ENCODE measurements at places on chromosomes 2 and 18.

DNA sequence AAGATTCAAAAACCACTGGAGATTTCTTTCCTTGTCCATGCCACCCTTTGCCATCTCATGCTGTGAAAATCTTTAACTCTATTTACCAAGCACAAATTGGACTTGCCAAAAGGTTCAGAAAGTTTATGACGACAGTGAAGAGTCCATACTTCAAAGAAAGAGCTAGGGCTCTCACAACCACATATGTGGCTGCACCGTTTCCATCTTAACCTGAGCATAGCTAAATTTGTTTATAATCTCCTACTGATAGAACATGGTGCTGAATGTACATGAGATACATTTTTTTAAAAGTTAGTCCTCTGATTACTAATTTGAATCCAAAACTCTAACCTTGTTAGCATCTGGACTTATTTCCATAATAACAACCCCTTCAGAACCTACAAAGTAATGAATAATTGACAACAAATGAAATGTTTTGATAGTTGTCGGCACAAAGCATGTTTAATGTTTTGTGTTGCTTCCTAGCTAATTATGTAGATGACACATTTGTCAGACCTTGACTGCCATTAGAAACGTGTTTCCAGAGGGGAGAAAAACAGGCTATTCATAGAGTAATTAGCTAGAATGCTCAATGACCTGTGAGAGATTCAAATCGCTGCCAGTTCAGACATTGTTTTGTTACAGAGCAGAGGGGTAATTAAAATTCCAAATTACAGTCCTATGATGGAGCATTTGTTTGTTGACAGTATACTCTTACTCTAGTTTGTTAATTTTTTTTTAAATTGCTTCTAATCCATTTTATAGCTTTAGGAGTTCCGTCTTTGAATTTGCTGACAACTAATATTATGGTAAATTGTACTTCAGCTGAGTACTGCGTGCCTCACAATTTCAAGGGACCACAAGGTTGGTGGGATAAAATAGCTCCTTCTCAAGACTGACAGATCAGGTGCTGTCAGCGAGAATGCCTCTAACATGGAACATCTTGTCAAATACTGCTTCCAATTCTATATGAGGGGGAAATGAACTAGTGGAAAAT is 31.8 kb downstream of the ARHGAP15 start:
- no peak for DNase-seq

DNA sequence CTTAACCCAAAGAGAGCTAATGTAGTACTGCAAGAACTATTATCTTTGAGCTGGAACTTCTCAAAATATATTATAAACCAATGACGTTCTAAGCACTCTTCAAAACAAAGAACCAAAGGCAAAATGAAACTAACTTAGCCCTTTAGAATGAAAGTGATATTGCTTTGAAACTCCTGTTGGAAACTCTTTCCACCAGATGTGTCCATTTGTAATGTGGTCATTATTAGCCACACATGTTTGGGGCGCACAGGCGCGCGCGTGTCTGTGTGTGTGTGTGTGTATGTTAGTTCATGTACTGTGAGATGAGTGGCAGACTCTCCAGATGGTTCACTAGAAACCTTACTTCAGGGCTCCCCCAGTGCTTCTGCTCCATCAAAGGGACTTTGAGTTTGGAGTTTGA is 323.4 kb downstream of the BCL11A start:
- no peak for DNase-seq

DNA sequence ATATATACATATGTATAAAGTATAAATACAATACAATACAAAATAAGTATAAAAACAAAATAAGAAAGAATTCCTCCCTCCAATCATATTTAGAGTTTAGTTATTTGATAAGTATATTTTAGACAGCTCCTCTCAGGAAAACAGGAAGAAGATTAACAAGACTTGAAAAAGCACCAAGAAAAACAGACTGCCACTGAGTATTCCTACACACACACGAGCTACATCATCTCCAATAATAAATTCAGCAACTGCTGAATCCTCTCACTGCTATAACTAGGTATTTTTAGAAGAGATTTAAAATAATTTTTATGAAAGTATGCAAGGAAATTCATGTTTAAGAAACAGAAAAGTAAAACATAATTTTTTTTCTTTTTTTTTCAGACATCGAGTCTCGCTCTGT is 13.0 kb downstream of the LONRF2 start:
- no peak for DNase-seq

DNA sequence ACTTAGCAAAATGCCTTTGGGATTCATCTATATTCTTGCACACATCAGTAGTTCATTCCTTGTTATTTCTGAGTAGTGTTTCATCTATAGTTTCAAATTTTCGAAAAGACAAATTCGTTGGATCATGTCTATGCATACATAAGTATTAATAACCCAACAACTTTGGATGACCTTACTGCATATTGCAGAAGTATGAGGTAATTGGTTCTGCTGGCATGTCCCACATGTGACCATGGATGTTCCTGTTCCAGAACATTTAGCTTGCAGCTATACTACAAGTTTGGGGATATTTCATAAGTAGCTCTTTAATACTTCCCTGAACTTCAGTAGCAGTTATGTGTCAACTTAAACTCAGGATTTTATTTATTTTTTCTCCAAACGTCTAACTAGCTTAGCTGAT is 44.9 kb downstream of the APLF start:
- DNase-seq = no peak

- no peak for DNase-seq
Measured at GRCh38 chr2:63047321-63048279, 3.0 kb upstream of the OTX1 start.
